ENCODE measurements at places on chromosomes 6 and 20.

GRCh38 chr20:19975436-19975799 lies 41.7 kb upstream of the NAA20 start:
- no peak for DNase-seq

DNA sequence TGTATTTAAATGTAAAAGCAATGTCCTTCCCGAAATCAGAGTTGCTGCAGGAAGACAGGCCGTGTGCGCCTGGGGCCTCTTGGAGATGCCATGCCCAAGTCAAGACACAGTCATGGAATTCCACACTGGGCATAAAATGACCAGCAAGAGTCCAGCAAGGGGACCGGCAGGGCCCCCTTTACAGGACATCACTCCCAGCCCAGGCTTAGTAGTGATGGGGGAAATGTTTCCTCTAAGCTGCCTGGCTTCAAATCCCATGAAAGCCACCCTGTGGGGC lies 1.9 kb upstream of the PPP1R3G start:
- no peak for DNase-seq

- DNase-seq = no peak
These were observed 47.5 kb upstream of the TSHZ2 start for GRCh38 chr20:52924411-52925271.

- DNase-seq = peak; percentile 86
These were observed 11.1 kb downstream of the FAM110A start for GRCh38 chr20:844473-845225.

GRCh38 chr6:69408886-69409285 lies 387.9 kb downstream of the LMBRD1 start:
- no peak for DNase-seq

DNA sequence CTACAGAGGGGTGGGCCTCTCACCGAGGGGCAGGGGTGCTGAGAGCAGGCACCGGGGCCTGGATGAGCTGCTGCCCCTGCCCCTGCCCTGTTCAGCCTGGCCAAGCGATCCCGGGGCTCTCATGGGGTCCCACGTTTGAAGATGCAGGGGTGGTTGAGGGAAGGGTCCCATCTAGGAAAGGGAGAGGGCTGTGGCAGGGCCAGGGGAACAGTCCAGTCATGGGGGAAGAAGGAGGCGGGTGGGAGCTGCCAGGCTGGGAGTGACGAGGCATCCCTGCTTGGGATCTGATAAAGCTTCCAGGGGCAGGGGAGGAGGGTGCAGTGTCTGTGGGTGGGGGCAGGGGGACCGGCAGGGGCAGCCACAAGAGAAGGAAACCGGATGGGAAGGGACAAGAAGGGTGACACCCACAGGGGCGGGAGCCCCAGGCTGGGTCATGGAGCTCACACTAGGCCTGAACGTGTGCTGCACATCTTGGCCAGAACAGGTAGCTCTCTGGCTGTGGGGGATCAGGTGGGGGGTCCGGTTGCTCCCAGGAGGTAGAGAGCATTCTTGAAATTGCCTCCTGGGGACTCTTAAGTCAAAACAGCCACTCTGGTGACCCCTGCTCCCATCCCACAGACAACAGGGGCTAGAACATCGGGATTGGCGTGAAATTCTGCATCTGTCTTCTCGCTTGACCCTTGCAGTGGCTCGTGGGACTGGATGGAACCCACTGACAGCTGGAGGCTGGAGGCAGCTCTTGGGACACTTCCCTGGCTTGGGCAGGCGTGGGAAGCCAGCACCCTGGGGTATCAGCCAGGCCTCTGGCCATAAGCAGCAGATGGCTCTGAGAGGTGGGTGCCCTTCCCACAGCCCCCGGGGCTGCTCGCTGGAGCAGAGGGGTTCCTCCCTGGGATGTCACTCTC lies 58.0 kb upstream of the GATA5 start:
- DNase-seq = no peak

DNA sequence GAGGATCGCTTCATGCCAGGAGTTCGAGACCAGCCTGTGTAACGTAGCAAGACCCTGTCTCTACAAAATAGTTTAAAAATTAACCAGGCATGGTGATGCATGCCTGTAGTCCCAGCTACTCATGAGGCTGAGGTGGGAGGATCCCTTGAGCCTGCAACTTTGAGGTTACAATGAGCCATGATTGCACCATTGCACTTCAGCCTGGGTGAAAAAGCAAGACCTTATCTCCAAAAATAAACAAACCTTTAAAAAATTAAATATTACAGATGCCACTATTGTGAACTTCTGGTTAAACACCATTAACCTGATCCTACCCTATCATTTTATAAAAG lies 116.8 kb downstream of the ARHGAP18 start:
- DNase-seq = peak; percentile 66

DNA sequence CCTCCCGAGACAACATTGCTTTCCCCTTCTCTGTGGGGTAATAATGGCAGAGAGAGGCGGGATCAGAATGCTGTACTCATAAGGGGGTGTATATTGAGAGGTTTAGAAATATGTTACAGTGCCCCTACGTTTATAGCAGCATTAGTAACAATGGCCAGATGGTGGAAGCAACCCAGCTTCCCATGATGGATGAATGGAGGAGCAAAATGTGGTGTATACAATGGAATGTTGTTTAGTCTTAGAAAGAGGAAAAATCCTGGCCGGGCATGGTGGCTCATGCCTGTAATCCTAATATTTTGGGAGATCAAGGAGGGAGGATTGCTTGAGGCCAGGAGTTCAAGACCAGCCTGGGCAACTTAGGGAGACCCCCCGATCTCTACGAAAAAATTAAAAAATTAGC lies 12.9 kb downstream of the BANF2 start:
- DNase-seq = no peak

GRCh38 chr20:62955519-62956386 lies 3.2 kb downstream of the SLC17A9 start:
- DNase-seq = no peak

GRCh38 chr20:9837634-9838033 lies 1.2 kb downstream of the PAK5 start:
- DNase-seq = peak; percentile 0

DNA sequence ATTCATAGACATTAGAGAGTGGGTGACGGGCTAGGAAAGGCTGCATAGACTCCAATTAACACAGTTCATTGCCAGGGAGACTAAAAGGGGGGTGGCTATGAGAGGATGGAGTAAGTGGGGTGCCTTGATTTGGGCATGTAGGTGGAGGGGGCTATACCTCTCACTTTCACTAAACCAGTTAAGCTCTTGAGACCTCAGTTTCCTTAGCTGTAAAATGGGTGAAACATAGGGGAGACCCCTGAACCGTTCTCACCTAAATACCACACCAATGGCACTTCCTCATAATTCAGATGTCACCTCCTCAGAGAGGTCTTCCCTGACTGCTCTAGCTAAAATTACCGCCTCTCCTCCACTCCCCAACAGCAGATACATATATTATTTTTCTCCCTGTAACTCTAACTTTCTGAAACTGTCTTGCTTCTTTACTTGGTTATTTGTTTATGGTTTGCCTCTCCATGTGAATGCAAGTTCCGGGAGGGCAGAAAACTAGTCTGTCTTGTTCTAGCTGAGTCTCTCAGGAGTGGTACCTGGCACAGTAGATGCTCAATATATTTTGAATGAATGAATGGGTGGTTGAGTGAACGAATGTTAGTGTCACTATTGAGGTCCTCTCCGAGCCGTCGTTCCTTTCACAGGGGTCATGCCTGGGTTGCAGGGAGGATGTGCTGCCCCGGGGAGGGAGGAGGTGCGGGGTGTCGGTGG lies 615 bp upstream of the EYA2 start:
- DNase-seq = no peak

DNA sequence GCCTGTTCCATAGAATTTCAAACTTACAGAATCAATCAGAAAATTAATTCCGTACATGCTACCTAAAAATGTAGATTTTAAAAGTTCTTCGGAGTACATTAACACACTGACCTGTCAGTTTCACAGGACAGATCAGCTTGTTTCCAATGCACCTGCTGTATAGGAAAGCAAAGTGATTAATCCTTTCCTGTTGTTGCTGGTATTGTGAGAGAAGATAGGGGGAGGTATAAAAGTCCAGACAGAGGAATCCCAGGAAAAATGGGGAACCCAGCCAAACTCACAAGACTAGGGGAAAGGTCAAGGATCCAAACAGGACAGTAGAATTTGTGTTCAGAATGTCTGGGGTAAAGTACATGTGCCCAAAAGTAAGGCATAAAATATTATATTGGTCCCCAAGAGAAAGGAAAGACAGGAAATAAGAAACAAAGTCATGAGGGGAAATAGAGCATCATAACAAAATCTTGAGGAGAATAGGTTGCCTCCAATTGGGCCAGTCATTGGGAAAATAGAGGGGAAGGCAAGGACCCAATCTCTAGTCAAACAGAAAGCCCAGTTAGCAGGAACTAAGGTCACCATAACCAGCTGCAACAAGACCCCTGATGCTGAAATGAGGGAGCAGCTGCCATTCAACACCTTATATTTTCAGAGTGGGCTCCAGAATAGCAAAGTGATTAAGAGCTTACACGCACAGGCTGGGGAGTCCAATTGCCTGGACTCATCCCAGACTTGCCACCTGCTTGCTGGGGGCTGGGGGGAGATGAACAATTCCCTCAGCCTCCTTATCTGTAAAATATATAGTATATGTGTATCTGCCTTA lies 10.3 kb downstream of the FILIP1 start:
- DNase-seq = no peak

DNA sequence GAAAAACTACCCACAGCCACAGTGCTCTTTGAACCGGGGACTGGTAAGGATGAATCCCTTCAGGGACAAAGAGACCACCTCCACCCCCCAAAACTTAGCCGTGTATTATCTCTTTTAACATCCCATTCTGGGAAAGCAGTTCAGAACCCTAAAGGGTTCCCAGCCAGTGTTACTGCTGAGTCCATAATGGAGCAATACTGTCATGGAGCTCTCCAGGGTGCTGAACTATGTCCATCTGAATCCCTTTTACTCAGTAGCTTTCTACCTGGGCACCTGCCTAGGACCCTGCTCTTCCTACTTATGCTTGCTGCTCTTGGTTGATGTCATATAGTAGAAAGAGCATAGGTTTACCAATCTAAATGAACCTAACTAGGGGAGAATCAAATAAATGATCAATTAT lies 22.3 kb upstream of the SAYSD1 start:
- peak; percentile 66 for DNase-seq

DNA sequence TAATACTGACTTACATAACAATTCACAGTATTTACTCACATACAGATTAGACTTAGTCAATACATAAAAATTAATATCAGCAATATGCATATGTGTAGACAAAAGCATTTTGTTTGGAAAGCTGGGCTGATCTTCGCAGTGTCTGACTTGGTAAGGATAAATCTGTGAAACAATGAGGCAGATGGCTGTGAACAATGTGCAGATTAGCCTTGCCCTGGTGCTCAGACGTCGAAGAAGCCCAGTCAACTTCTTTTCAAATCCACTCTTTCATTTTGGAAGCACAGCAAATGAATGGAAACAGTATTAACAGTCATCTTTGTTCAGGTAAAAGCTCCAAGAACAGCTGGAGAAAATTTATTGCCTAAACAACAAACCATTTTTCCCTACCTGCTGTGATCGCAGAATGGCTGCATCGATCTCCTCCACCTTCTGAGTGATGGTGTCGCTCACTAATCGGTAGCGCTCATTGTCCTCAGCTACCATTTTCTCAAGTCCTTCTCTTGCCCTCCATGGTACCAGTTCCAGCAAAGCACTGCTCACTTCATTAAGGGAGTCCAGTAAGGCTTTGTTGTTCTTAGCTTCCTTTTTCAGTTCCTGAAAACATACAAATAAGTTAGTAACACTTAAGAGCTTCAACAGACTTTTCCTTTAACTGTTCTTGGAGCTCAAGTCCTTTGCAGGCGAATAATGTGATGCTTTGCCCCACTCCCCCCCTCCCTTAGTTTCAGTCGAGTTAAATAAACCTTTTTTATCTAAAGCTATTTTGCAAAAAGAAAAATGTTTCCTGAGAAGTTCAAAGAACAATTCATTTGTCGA lies 116.5 kb downstream of the DST start:
- DNase-seq = no peak

DNA sequence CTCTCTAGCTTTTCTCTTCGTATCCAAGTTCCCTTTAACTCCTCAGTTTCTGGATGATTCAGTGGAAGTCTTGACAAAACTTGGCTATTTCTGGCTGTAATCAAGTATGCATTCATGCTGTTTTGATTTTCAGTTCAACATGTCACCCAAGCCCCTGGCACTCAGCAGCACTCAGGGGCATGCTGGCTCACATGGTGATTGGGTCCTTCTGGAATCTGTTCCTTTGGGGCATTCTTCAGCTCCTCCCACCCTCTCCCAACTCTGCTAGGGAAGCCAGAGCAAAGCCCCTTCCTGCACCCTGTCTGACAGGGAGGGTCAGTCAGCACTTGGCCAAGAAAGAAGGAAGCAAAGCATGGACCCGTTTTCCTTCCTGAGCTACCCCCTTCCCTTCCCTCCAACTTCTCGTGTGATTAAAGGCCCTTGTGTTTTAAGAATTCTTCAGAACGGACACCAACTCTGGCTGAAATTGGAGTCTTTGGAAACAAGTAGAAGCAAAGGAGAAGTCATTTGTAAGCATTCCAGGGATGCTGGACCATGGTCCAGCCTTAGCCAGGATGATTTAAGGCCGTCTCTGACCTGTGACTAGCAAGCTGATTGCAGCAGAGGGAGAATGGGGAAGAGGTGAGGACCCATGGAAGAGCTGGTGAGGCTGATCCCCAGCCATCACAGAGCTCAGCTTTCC lies 7.1 kb downstream of the PLEKHG1 start:
- DNase-seq = no peak

- DNase-seq = no peak
These were observed 261.6 kb downstream of the NRN1 start for GRCh38 chr6:5745081-5745480.

- no peak for DNase-seq
These were observed 165.6 kb upstream of the LAMP5 start for GRCh38 chr20:9348747-9349146.

GRCh38 chr6:32060966-32061655 lies 22.9 kb downstream of the CYP21A2 start:
- no peak for DNase-seq

- DNase-seq = peak; percentile 17
These were observed 41.2 kb downstream of the GOPC start for GRCh38 chr6:117561128-117561527.

DNA sequence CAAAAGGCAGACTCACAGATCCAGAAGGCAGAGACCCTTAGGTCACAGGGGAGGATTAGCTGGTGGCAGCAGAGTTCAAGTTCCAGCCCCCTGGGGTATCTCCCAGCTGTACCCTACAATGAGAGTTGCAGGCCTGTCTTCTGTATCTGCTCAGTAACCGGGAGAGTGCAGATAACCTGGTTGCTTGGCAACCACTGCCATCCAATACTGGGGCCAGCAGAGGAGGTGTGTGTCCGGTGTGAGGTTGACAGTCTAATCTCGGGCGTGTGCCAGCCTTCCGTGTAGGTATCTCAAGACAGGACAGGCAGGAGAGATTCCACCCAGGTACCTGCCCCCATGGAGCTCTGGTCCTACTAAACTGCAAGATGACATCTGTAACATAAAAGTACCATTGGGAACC lies 56.6 kb upstream of the TBC1D7 start:
- DNase-seq = no peak

DNA sequence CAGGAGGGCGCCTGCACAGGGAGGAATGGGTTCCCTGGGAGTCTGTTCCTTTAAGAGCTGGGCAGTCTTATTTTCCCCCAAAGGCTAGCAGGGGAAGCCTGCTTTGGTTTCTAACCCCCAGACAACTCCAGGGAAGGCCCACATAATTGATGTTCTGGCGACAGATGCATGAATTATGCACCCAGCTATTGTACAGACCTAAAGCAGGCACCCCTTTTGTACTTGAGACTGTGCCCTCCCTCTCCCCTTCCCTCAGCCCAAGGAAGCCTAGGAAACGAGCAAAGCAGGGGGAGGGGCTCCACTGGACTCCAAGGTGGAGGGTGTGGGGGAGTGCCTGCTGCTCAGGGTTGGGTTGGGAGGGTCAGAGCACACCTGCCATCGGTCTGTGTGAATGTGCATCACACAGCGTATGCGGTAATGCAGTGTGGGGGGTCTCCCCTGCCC lies 102.1 kb downstream of the KCNB1 start:
- no peak for DNase-seq

GRCh38 chr20:35561268-35561667 lies 19.4 kb downstream of the ERGIC3 start:
- DNase-seq = peak; percentile 27
